HTR-8/SVneo (cell line): ENCODE measurements at places on chromosomes 4 and X.

- DNase-seq = no peak
These were observed 49.2 kb downstream of the FHIP1A start for GRCh38 chr4:151458148-151458547.

- no peak for DNase-seq
These were observed 143.8 kb downstream of the FBXW7 start for GRCh38 chr4:152392079-152392478.

DNA sequence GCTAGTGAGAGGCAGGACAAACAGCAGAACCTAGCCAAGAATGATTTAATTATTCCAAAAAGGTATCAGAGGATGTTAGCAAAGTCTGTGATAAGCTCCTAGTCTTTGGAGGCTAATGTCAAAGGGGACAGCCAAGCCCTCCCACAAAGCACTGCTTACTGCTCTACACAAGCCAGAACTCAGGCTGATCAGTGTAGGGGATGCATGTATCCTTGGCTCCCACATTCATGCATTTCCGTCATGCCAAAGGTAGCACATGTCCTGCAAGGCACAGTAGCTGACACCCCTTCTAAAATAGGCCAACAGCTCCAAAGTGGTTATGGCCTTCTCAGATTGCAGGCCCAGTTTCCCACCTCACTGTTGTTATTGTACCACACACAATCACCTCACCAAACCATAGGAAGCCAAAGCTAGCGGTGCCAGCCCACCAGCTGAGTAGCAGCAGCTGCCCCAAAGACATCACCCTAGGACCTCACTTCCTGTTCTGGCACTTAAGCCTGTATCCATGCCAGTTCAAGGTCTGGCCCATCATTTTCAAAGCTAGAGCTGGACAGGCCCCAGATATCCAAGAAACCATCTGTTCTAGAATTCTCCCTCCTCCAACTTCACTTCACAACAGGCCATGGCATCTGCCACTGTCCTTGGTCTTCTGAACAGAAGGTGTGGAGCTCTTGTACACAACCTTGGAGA, 40.9 kb downstream of the TSPAN5 start:
- no peak for DNase-seq

DNA sequence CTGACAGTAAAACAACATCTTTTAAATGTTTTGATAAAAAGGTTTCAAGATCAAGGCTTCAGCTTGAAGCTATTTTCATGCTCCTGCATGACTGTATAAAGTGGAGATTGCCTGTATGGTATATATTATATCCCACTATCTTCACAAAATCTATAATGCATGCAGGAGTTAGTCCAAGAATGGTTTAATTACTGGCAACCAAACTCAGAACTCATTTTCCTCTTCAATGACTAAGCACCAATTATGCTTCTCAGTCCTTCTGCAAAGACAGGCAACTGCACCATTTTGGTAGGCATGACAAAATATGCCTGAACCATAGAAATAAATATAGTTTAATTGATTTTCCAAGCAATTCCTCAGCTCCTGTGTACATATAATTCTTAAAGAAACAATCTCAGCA, 54.5 kb downstream of the NPY5R start:
- no peak for DNase-seq

DNA sequence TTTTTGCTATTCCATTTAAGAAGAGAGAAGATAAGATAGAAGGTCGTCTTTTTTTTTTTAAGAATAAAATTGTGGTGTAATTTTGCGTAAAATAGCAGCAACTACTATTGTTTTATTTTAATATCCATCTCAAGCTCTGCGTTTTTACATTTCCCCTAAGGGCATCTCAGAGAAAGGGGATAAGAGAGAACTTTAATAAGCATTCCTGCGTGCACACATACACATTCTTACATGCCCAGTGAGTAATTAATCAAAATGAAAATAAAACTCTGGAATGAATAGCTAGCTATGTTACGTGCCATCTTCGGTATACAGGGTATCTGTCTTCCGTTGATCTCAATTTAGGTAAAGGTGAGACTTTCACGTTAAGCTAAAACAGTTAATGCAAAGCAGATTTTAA, 200.3 kb upstream of the TENM3 start:
- peak; percentile 20 for DNase-seq

GRCh38 chrX:69457756-69458155, 46.4 kb upstream of the NALF2 start:
- DNase-seq = no peak

GRCh38 chr4:4677556-4678522, 136.0 kb upstream of the STX18 start:
- peak; percentile 35 for DNase-seq

GRCh38 chrX:46694549-46694948, 64.4 kb downstream of the SLC9A7 start:
- DNase-seq = no peak

GRCh38 chr4:3766036-3766784, at the start of gene ADRA2C:
Gene ADRA2C, plus strand, starts transcription at chr4:3766385. Its CDS starts 222 bp downstream, at chr4:3766607.
- peak; percentile 44 for DNase-seq

- no peak for DNase-seq
These were observed 34.2 kb downstream of the COX7B2 start for GRCh38 chr4:46874811-46875210.

- no peak for DNase-seq
These were observed 16.5 kb downstream of the TMPRSS11E start for GRCh38 chr4:68463796-68464195.

GRCh38 chrX:97238632-97239031, 354.9 kb downstream of the RPA4 start:
- DNase-seq = peak; percentile 0

- no peak for DNase-seq
These were observed 40.7 kb downstream of the KLHL2 start for GRCh38 chr4:165248102-165248501.

DNA sequence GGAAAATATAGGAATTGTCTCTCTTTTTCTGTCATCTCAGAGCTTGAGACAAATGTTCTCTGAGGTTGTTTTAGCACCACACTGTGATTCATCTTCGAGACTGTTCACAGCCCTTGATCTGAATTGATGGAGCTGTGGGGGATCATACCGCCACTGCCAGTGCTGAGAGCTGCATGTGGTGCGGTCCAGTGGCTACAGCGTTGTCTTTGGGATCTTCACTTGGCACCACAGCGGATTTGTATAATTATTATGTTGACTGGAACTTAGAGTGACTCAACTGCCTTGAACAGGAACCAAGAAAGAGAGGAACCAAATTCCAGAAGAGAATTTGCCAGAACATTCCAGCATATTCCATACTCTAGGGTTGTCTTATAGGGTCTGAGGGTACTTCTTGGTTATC, 29.1 kb downstream of the TBL1X start:
- no peak for DNase-seq

DNA sequence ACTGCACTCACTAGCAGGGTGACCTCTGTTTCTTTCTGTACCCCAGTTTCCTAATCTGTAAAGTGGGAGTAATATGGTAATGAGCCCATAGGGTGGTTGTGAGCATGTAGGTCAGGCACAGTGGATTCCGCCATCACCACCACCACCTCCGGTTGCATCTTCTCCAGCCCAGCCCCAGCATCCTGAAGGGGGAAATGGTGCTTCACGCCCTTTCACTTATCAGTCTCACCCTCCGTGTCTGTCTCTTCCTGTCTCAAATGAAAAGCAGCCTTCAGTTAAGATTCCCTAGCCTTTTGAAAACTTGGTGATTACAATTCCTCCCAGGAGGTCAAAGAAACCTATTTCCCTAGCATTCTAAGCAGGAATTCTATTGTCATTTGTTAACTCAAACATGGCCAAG, 16.9 kb upstream of the XPNPEP2 start:
- no peak for DNase-seq

DNA sequence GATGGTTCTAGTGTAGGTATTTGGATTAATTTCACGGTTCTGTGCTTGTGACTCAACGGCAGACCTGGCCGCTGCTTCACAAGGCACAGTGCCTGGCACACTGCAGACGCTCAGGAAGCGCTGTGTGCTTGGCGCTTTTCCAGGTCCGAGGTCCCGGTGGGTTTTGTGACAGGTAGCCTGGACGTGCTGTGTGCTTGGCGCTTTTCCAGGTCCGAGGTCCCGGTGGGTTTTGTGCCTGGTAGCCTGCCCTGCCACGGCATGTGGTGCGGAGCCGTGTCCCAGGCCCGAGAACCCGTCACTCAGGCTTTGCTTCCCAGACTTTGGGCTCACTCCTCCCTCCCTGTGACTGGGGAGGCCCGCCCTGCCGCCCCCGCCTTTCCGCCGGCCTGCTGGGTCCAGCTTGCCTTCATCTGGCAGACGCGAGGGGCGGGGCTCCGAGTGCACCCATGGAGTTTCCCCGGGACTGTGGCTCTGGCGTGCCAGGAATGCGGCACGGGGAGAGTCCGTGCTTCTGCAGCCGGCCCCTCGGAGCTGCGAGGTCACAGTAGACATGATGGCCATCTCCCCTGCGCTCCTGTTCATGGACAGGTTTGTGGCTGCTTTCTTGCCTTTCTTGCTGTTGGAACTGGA, 44.2 kb downstream of the TBC1D14 start:
- no peak for DNase-seq

DNA sequence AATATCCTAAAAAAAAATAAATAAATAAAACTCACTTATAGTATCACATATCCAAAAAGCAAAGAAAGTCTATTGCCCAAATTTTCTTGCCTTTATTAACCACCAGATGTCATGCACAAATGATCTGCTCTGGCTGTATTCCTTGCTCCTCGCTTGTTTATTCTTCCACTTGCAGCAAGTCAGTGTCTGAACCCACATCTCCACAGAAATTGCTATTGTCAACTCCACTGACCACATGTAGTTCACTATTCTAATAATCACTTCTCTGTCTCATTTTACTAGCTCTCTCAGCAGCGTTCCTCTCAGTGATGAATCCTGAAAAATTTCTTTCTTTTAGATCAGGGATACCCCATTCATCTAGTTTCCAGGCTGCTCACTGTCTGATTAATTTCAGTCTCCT, 29.3 kb upstream of the CXXC4 start:
- DNase-seq = no peak

GRCh38 chr4:80115368-80116181, 42.5 kb upstream of the ANTXR2 start:
- no peak for DNase-seq

- DNase-seq = peak; percentile 12
These were observed 664 bp downstream of the PRSS12 start for GRCh38 chr4:118351851-118352827.

DNA sequence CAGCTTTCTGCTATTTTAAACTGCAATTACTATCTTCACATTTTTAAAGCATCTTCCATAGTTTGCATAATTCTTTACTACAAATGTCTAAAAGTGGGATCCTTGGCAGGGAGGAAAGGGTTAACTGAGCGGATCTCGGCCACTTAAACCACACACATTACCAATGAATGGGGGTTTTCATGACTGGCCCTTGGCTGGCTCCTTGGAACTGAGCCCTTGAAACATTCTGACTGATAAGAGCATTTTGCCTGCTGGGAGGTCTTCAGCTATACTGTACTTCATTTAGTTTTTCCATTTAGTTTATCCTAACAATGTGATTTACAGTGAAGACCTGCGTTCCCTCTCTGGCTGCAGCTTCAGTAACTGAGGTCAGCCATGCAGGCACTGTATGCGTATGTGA, 31.7 kb upstream of the MFAP3L start:
- DNase-seq = no peak

DNA sequence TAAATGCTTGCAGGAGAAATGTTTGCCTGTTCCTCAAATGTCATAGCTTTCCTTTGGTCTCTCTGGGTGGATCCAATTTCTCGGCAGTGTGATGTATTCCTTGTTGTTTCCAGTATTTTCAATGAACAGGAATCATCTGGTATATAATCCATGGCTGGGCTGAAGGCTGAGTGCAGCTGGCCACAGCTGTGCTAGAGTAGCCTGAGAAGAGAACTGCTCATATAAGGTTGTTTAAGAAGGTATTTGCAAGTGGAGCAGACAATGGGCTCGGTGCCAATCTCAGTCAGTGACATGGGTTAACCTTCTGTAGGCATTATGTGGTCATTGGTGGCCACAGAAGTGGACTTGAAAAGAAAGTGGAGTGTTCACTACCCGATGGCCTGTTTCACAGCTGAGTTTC, 390.3 kb downstream of the SPRY1 start:
- DNase-seq = no peak

GRCh38 chrX:106955004-106955772, 35.0 kb downstream of the CLDN2 start:
- DNase-seq = no peak

DNA sequence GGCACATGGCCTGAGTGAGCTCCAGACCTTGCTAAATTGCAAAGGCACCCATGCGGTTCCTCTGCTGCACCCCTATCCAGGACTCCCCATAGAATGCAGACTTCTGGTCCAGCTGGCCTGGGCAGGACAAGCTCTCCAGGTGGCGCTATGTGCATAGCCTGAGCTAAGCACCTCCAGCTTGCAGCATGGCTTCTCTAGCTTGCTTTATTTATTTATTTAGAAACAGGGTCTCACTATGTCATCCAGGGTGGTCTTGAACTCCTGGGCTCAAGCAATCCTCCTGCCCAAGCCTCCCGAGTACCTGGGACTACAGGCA, 5.5 kb upstream of the WFS1 start:
- DNase-seq = peak; percentile 45

DNA sequence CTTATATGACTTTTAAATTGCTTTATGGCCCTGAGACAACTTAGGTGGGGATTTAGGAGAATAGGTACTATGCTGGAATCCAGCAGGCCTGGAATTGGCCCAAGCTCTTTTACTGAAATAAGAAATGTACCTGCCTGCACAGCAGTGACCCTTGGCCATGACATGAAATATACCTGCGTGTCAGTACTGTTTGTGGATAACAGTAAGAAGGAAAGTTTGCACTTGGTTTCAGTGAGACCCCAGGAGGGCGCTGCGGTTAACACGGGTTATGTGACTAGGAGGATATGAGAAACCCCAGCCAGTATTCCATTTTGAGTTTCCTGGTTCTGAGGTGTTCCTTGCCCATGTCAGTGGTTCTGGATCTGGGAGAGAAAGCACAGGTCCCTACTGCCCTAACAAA, 5.3 kb downstream of the MTM1 start:
- no peak for DNase-seq

DNA sequence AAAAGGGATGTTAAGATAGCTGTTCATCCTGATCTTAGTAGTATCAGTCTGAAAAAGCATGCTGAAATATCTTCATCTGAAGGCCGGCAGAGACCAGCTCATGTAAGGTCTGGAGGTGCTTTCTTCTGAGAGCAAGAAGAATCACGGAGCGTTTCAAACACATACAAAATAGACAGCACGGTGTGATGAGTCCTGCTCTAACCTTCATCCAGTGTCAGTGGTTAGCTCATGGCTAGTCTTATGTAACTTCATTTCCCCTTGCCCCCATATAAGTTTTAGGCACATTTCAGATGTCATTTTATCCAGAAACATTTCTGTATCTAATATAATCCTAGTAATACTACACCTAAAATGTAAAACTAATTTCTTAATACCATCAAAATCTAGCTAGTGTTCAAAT, 27.8 kb downstream of the ADD1 start:
- no peak for DNase-seq

GRCh38 chrX:153774576-153775292, 6.1 kb upstream of the SRPK3 start:
- no peak for DNase-seq
